ENCODE measurements at places on chromosomes 12 and 14. TPM values are rescaled to one million over a fixed set of nuclear protein-coding genes. Genes with fewer than 3 reads are reported as not detected.

DNA sequence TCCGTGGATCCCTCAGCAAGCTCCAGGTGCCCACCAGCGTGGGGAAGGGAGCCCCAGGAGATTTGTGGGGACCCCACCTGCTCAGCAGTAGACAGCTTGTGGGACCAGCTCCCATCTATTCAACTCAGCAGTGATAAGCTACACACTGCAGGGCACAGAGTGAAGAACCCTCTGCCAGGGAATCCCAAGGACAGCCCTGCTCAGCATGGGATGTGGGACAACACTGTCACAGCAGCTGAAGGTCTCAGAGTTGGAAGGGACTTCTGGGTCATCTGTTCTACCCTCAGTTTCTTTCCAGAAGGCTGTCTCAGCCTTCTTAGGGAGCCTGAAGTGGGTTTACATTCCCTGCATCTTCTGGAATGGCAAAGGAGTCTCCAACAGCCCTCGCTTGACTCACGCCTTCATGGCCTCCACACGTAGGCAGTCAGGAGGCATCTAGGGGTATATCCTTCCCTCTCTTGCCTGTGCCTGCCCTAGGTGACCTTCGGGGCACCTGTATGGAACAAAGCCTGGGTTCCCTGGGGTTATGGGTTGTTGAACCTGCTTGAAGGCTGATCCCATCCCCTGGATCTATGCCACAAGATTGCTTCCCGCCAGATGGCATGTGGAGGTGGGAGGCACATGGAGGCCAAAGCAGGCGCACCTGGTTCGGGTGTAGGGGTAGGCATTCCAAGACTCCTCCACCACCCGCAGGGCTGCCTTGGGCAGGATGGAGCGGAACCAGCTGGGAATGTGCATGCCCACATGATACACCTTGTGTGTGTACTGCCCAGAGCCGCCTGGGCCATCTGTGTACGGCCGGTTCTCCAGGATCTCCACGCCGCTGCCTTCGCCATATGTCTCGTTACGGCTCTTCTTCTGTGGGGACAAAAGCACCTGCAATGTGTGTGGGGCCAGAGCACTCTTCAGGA, 33.0 kb downstream of the ARL6IP4 start:
- no peak overlapping the region for H3K27ac ChIP-seq
- no peaks in the 10 kb centered on the region for H3K4me1 ChIP-seq
- H3K36me3 ChIP-seq, result no peaks in the 10 kb centered on the region

GRCh38 chr14:104322531-104323366, 184.4 kb downstream of the KIF26A start:
- DNase-seq, result no peak
- H3K36me3 ChIP-seq, result no peaks in the 10 kb centered on the region
- peaks cover 4% of the 10 kb centered on the region for H3K27me3 ChIP-seq
- no peak overlapping the region for H3K27ac ChIP-seq
- no peak overlapping the region for H3K4me3 ChIP-seq

MAP1LC3B2 gene
- total RNA-seq, result 0.82 TPM

GRCh38 chr14:103423050-103423461, 37.8 kb downstream of the MARK3 start:
- no peak overlapping the region for H3K4me3 ChIP-seq
- DNase-seq, result no peak
- peaks cover 20% of the 10 kb centered on the region for H3K4me1 ChIP-seq
- no peaks in the 10 kb centered on the region for H3K27me3 ChIP-seq

- H3K4me1 ChIP-seq, result no peaks in the 10 kb centered on the region
- no peaks in the 10 kb centered on the region for H3K36me3 ChIP-seq
- H3K4me3 ChIP-seq, result no peak overlapping the region
These were observed 85.3 kb upstream of the FLRT2 start for GRCh38 chr14:85444635-85445034.

ZFHX2 gene
- 11.0 TPM for total RNA-seq

GALNT8 gene
- total RNA-seq, result 7.9 TPM

DNA sequence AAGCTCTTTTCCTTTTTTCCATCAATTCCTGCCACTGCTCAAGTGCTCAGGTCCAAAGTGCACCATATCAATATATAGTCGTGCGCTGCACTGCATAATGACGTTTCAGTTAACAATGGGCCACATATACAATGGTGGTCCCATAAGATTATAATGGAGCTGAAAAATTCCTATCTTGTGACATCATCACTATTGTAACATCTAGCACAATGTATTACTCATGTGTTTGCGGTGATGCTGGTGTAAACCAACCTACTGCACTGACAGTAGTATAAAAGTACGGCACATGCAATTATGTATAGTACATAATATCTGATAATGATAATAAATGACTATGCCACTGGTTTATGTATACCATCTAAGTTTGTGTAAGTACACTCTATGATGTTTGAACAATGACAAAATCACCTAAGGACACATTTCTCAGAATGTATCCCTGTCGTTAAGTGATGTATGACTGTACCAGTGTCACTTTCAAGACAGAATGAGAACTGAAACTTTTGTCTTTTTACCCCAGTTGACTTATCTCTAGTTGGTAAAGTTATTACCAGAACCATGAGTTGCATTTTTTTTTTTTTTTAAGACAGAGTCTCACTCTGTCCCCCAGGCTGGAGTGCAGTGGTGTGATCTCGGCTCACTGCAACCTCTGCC, 53.7 kb upstream of the INSM2 start:
- H3K4me3 ChIP-seq, result no peak overlapping the region
- H3K27me3 ChIP-seq, result peaks cover 59% of the 10 kb centered on the region
- H3K4me1 ChIP-seq, result no peaks in the 10 kb centered on the region
- no peak for DNase-seq

GRCh38 chr14:29078810-29079522, 312.4 kb downstream of the FOXG1 start:
- no peaks in the 10 kb centered on the region for H3K36me3 ChIP-seq
- H3K4me3 ChIP-seq, result no peak overlapping the region
- H3K27me3 ChIP-seq, result no peaks in the 10 kb centered on the region
- H3K27ac ChIP-seq, result no peak overlapping the region
- no peak for DNase-seq

DNA sequence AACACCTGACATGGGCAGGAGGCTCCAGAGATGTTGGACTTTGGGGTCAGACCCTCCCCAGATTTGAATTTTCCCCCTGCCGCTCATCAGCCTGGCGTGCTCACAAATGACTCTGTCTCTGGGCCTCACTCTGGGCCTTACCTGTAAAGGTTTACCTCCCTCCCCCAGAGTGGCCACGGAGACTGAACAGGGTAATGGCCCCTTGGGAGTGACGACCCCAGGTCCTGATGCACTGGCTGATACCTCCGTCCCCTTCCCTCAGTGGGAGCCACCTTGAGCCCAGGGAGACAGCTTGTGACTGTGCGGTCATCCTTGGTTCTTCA, 7.0 kb downstream of the SLC25A29 start:
- peaks cover 2% of the 10 kb centered on the region for H3K36me3 ChIP-seq
- DNase-seq, result no peak
- H3K4me3 ChIP-seq, result no peak overlapping the region
- H3K4me1 ChIP-seq, result peaks cover 13% of the 10 kb centered on the region

DNA sequence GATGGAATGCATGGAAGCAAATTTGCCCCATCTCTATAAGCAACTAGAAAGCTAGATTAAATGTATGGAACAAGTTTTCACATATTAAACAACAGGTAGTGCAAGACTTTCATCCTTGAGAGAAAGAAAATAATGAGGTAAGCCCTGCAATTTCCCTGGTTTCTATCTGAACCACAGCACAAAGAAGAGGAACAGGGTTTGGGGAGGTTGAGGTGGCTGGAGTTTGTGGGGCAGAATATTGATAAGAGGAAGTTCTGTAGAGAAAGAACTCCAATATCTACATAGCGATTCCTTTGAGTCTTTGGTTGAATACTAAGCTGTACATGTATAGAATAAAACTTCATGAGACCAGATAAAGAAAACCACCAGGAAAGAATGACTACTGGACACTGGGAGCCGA, 96.3 kb upstream of the CCND2 start:
- no peak overlapping the region for H3K27ac ChIP-seq
- H3K27me3 ChIP-seq, result no peaks in the 10 kb centered on the region
- no peak overlapping the region for H3K4me3 ChIP-seq
- no peak for DNase-seq
- H3K36me3 ChIP-seq, result no peaks in the 10 kb centered on the region

RNF212B gene
- not detected for total RNA-seq

IFI27L1 gene
- total RNA-seq, result 36.3 TPM

P2RX7 gene
- total RNA-seq, result 0.12 TPM

- no peak overlapping the region for H3K4me3 ChIP-seq
- H3K27me3 ChIP-seq, result no peaks in the 10 kb centered on the region
- no peak overlapping the region for H3K27ac ChIP-seq
- no peaks in the 10 kb centered on the region for H3K36me3 ChIP-seq
- no peak for DNase-seq
These were observed 268.6 kb downstream of the BTG1 start for GRCh38 chr12:91877022-91877421.

OR10A7 gene
- total RNA-seq, result not detected

KLHL33 gene
- total RNA-seq, result not detected

- no peak overlapping the region for H3K27ac ChIP-seq
- DNase-seq, result no peak
- H3K4me3 ChIP-seq, result no peak overlapping the region
- H3K36me3 ChIP-seq, result no peaks in the 10 kb centered on the region
- H3K4me1 ChIP-seq, result peaks cover 22% of the 10 kb centered on the region
These were observed 343.8 kb upstream of the NAV3 start for GRCh38 chr12:77486872-77487271.

HSPB8 gene
- total RNA-seq, result 0.58 TPM

RTL1 gene
- 0.09 TPM for total RNA-seq

DNA sequence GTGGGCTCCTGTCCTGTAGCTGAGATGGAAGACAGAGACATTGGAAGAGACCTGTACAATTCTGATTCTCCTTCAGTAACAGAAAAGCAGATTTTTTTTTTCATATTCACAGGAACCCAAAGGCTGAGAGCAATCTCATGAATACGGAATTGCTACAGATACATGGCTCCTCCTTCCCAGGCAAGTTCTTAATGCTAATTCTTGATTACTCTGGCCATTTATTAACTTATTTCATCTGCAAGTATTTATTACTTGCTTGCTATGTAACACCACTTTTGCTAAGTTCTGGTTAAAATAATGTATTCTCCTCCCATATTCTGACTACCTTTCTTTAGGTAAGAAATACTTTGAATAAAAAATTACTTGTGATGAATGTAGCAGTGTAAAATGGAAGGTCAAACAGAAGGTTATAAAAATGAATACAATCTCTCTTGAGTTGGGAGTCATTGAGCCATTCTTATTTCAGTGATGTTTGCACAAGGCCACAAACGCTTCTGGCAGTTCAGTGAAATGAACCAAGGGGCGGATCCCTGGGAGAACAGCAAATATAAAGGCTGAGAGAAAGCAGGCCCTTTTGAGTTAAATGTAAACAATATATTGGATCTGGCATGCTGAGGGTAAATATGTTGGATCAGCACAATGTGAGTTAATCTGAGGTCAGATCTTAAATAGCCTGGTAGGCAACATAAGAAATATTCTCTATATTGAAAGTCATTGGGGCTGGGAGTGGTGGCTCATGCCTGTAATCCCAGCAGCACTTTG, 37.6 kb downstream of the MUCL1 start:
- peaks cover 9% of the 10 kb centered on the region for H3K4me1 ChIP-seq
- H3K27me3 ChIP-seq, result peaks cover 3% of the 10 kb centered on the region
- no peak overlapping the region for H3K27ac ChIP-seq
- no peak for DNase-seq

KLRC3 gene
- not detected for total RNA-seq

DNA sequence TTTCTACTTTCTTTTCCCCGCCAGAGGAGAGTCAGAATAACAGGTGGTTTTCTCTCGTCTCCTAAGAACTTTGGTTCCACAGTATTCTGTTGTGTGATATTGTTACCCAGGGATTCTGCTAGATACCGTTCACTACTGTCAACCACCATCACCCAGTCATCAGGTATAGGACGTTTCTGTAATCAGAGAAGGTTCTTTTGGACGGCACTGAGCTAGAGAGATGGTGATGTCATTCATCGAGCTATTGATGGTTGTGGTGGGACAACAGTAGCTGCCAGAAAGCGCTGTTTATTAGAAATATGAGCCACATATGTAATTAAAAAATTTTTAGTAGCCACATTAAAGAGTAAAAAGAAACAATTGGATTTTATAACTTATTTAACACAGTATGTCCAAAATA, 17.0 kb downstream of the ERC1 start:
- H3K27me3 ChIP-seq, result peaks cover 7% of the 10 kb centered on the region
- no peaks in the 10 kb centered on the region for H3K36me3 ChIP-seq
- H3K4me3 ChIP-seq, result no peak overlapping the region
- DNase-seq, result no peak

DNA sequence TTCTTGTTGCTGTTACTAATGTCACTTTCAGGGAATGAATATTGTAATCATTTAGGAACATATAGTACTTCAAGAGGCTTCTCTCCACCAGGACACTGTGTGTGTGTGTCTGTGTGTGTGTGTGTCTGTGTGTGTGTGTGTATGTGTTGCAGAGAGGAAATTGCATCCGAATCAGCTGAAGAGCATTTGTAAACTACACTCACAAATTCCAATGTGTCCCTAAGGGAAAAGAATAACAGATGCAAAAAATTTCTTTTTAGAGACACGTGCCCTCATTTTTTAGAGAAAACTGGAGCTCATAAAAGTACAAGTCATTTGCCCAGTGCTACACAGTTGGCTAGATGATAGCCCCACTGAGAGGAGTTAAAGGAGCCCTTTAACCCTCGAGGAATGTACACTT, 168.8 kb downstream of the ANO4 start:
- H3K27ac ChIP-seq, result no peak overlapping the region
- H3K27me3 ChIP-seq, result peaks cover 2% of the 10 kb centered on the region
- no peaks in the 10 kb centered on the region for H3K36me3 ChIP-seq
- no peak overlapping the region for H3K4me3 ChIP-seq
- no peaks in the 10 kb centered on the region for H3K4me1 ChIP-seq

DDIT3 gene
- total RNA-seq, result 14.1 TPM

Data from neural crest cell (in vitro differentiated cells).